Right ventricle myocardium superior (tissue), 1 donor: ENCODE measurements at places on chromosomes 4 and X. TPM values are rescaled to one million over a fixed set of nuclear protein-coding genes. Genes with fewer than 3 reads are reported as not detected.

The NWD2 gene
- 0.03 TPM for total RNA-seq

The GAGE12H gene
- total RNA-seq: not detected

The TMPRSS11F gene
- not detected for total RNA-seq

The ALG13 gene
- total RNA-seq: 12.3 TPM

The CTAG2 gene
- not detected for total RNA-seq

The RGS12 gene
- 15.8 TPM for total RNA-seq

The FTSJ1 gene
- 14.3 TPM for total RNA-seq

The CENPE gene
- total RNA-seq: 0.40 TPM

The MSX1 gene
- 3.9 TPM for total RNA-seq

The ADRA2C gene
- total RNA-seq: 6.2 TPM

The WNK3 gene
- 0.89 TPM for total RNA-seq

The MCF2 gene
- total RNA-seq: 0.83 TPM

The PDE5A gene
- 6.5 TPM for total RNA-seq

The HPSE gene
- total RNA-seq: 1.5 TPM

The ALB gene
- total RNA-seq: 4.5 TPM

The PAGE2 gene
- not detected for total RNA-seq

The TSPAN7 gene
- 26.6 TPM for total RNA-seq

The RHOXF2 gene
- total RNA-seq: not detected

The MAGEA12 gene
- not detected for total RNA-seq

The PDCL2 gene
- not detected for total RNA-seq

The NPY5R gene
- not detected for total RNA-seq

The PNPLA4 gene
- 34.9 TPM for total RNA-seq

The MAOA gene
- total RNA-seq: 116 TPM

The PRKX gene
- total RNA-seq: 4.8 TPM

The CENPVL1 gene
- total RNA-seq: not detected

The ZNF518B gene
- 20.2 TPM for total RNA-seq

The GLRA3 gene
- total RNA-seq: not detected
